ENCODE measurements at places on chromosomes 2 and 18.

DNA sequence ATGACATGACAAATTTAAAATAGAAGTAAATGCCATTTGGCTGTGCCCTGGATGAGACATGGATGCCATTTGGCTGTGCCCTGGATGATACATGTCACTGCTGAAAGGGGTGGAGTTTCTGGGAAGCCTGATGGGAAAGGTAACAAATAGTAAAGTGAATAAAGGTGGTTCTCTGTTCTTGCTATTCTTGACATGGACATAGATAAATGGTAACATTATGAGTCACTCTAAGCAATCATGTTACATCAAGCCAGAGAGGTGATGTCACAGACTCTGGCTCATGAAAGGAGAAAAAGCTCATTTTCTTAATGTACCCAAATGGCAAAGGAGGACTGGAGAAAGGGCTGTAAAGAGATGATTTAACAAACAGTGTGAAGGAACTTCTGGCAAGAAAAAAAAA lies 86.4 kb downstream of the EML6 start:
- DNase-seq, result no peak

- no peak for DNase-seq
Measured at GRCh38 chr18:34085140-34085739, 139.5 kb downstream of the NOL4 start.

DNA sequence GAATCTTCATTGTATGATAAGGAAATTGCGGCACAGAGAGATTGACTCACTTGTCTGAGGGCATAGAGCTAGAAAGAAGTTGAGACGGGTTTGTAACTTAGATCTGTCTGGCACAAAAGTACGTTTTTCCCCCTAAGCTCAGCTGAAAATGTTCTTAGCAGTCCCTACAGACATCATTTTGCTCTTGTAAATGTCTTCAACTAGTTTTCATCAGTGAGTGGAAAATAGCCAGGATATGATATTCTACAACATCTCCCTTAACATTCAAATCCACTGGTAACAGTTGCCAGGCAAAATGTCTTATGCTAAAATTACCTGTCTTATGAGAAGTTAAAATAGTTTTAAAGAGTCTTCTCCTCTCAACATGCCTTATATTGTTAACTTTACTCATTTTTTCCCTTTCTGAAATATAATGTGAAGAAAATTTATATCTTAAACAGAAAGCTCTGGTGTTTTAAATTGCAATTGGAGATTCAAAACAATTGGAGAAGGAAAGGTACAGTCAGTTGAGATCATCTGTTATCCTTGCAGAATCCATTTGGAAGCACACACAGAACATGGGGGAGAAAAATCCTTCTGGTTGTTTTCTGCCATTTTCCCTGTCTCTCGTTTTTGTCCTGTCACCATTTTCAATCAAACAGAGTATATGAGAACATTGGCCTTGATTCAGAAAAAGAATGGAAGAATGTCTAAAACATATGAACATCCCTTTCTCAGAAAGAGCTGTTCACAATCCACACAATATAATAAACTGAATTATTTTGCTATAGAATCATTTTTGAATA lies 255.0 kb downstream of the TRIB2 start:
- DNase-seq, result no peak

DNA sequence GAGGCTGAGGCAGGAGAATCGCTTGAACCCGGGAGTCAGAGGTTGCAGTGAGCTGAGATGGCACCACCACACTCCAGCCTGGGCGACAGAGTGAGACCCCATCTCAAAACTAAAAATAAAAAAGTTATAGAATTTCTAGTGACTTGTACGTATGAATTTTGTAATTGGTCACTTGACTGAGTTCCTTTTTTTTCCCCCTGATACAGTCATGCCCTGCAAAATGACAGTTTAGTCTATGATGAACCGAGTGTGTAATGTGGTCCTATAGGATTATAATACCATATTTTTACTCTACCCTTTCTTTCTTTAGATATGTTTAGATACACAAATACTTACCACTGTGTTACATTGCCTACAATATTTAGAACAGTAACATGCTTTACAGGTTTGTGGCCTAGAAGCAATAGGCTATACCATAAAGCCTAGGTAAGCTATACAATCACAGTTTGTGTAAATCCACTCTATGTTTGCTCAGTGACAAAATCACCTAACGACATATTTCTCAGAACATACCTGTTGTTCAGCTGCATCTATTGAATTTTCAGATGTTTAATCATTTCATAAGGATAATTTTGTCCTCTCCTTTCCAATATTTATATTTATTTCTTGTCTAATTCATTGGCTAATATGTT lies 25.4 kb downstream of the SOCS6 start:
- no peak for DNase-seq

DNA sequence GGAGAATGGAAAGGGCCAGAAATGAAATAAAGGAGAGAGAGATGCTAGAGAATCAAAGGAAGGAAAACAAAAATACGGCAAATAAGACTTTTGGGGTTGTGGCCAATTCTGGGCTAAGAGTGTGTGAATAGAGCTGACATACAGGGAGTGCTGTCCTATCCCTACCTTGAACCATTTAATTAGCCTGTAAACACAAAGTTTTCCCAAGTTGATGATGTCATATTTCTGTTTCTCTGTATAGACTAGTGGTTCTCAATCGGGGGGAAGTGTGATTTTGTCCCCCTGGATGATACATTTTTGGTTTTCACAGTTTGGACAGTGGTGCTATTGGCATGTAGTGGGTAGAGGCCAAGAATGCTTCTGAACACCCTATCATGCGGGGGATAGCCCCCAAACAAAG lies 148.8 kb downstream of the ACTR3 start:
- DNase-seq, result no peak

DNA sequence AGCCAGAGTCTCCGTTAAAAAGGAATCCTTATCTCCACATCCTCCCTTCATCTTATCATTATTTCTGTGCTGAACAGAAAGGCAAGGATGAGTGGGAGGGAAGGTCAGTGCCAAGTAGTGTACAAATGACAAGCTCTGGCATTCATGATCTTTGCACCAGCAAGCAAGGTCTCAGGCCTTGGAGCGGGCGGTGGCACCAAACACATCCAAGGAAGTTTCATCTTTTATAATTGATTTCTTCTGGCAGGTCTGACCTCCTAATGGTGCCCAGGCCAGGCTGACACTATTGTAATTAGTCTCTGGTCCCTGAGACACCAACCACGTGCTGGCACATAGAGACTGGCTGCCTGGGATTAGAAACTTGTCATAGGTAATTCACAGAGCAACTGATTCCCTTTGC lies 336.6 kb downstream of the EN1 start:
- DNase-seq, result no peak

GRCh38 chr2:31404302-31404701 lies 10.2 kb downstream of the XDH start:
- DNase-seq, result no peak

DNA sequence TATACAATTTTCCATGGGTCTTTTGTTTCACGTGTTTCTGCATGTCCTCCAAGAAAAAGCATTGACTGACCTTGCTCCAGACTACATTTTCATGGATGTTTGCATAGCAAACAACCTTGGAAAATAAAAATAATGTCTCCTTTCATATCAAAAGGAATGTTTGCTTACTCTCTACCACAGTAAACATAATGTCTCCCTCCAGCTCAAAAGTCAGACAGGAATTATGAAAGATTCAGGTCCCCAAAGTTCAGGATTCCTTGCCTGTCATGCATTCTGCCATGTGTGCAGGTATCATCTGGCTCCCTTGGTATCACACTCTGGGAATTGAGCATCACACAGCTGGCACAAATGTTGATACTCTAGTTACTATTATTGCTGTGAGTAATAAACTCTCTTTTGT lies 103.1 kb upstream of the ZC3H15 start:
- no peak for DNase-seq

DNA sequence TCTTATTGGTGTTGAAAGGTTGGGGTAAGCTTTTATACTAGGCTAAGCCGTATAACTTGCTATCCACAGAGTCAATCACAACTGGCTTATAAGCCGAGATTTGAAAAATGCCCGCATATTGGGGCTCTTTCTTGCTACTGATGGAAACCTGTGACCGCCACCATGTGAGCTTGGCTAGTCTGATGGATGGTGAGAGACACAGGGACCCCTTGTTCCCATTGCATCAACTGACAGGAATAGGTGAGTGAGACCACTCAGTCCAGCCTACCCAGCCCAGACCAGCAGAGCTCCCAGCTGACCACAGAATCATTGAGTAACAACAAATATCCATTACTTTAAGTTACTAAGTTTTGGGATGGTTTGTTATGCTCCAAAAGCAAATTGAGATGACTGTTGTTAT lies 676.4 kb upstream of the HS6ST1 start:
- DNase-seq, result no peak

DNA sequence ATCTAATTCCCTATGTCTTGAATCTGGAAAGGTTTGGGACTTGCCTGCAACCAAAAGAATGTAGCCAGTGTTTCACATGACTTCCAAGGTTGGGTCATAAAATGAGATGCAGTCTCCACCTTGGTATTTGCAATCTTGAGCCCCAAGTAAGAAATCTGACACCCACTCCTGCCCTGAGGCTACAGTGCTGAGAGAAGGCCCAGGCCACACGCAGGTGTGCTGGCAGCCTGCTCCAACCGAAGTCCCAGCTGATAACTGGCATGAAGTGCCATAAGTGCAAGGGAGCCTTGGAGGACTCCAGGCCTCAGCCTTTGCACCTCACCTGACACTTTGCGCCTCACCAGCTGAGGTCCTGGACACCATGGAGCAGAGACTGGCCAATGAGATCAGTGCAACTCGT lies 182.7 kb downstream of the ANAPC1 start:
- DNase-seq, result no peak

Data from stimulated activated CD4-positive, alpha-beta T cell treated with anti-CD3 and anti-CD28 coated beads, Interleukin-1b, Interleukin-23, amount 100 ng/mL, for 1 hour (primary cell).